ENCODE measurements at places on chromosomes 5 and 9.

DNA sequence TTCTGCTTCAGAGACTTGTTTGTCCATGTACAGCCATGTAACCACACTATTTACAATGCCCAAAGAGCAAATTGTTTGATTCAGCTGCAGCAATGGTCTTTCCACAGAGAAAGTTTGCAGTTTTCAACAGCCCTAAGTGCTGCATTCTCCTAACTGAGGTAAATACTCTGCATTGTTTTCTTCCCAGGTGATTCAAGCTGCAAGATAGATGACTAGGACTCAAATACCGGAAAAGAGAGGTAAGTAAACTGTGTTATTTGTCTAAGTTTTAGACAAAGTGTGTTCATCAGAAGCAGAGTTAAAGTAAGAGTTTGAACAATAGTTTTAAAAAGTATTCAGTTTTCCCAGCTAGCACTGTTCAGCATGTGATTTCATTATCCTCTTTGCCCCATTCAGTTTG, 1046.7 kb upstream of the C9orf72 start:
- DNase-seq: no peak

DNA sequence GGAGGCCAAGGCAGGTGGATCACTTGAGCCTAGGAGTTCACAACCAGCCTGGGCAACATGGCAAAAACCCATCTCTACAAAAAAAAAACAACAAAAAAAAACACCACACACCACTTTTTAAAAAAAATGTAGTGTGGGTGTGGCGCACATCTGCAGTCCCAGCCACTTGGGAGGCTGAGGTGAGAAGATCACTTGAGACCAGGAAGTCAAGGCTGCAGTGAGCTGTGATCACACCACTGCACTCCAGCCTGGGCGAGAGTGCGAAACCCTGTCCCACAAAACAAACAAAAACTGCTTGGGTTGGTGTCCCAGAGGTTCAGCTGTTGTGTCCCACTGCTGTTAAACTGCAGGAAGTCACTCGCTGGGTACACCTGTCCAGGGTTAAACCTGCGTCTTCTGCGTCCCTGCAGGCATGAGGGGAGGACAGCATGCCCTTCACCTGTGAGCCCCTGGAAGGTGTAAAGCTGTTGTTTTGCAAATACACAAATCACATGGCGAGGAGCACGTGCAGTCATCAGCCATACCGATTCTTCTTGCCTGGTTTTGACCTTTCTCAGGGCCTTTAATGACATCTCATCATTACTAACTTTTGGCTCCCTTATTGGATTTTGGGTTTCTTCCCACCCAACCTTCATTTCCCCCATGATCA, 29.3 kb upstream of the CLPTM1L start:
- DNase-seq: no peak

DNA sequence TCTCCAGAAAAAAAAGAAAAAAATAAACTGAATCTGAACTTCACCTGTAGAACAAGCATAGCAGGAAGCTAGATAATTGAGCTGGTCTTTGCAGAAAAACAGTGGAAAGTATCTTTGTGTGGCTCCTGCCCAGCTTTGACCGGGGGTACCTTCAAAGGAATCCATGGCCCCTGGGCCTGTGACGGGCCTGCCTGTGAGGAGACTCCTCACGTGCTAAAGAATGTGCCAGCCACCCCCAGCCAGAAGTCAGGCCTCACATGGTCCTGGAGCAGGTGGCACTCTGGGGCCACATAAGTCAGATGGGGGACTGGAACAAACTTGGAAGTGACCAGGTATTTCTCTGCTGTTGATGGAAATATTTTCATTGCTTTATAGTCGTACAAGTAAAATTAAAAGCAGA, 4.1 kb downstream of the NDUFS6 start:
- no peak for DNase-seq

- DNase-seq: peak; percentile 86
Measured at GRCh38 chr9:112844771-112845542, 45.7 kb downstream of the SLC46A2 start.

- no peak for DNase-seq
Measured at GRCh38 chr5:73558950-73559349, 6.5 kb downstream of the ANKRA2 start.

DNA sequence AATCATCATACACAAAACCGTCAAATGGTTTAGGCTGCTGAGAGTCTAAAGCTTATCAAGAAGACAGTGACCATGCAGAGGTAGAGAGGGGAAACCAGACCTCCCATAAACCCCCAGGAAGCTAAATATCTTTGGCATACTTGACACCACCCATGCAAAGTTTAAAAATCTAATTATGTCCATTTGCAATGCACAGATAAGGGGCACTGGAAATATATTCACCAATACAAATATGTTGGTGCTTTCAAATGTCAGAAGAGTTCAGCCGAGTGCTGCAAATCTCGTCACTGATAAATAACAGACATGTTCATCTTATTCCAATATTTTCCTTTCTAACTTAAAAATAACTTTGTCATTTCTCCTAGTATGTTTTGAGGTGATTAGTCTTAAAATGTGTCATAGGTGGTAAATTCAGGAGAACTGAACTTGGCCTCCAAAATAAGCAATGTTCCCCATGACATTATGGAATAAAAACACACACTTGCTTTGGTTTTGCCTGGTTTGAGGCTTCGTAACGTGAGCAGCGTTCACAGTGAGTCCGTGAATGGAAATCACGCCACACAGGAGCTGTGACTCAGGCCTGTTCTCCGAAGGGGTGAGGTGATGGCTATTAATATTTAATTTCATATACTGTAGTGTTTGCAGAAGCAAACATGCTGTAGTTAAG, 182.2 kb downstream of the AOPEP start:
- DNase-seq: peak; percentile 17

GRCh38 chr5:128241051-128241695, 157.6 kb downstream of the SLC12A2 start:
- no peak for DNase-seq

GRCh38 chr9:113186137-113186755, 34.8 kb downstream of the FKBP15 start:
- no peak for DNase-seq

DNA sequence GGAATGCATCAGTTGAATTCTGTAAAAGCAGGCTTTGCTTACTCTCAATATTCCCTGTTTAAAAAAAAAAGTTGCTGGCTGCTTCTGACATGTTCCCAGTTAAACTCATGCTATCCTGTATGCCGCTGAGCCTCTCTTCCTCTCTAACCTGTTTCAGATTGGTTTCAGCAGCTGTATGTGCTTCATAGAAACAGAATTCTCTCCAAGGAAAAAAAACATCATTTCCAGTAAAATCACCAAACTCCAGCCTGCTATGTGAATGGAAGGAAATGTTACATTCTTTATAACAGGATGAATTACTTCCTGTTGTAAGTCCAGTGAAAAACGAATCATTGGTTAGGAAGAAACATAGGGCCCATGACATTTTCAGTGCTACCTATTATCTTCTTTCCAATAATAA, 25.7 kb upstream of the KCNV2 start:
- no peak for DNase-seq

DNA sequence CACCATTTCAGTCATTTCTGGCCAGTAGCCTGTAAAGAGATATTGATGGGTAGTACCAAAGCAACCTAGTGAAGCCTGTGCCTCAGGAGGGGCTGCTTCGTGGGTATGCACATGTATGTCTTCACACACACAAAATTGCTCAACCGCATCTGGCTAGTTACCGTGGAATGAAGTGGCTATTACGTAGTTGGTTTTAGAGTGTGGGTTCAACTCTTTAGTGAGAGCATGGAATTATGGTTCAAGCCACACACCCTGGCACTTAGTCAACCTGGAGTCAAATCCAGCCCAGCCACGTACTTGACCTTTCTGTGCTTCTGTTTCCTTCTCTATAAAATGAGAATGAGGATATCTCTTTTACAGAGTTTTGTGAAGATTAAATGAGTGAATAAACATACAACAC, 174.9 kb downstream of the TTC39B start:
- DNase-seq: no peak

DNA sequence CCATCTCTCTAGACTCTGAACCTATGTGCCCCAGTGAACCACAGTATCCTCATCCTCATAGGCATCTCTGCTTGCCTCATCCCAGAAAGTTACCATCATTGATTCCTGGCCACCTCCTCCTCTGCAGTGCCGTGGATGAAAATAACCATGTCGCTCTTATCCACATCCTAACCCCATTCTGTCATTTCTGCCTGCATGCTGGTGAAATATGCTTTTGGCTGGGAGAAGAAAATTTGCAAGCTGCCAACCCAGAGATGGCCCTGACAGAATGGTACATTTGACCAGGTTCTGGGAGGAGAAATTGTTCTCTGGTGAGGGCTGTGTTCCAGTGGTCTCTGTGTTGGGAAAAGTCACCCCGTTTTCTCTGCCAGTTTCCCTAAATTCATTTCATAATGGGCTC, 149.7 kb downstream of the NMUR2 start:
- no peak for DNase-seq

DNA sequence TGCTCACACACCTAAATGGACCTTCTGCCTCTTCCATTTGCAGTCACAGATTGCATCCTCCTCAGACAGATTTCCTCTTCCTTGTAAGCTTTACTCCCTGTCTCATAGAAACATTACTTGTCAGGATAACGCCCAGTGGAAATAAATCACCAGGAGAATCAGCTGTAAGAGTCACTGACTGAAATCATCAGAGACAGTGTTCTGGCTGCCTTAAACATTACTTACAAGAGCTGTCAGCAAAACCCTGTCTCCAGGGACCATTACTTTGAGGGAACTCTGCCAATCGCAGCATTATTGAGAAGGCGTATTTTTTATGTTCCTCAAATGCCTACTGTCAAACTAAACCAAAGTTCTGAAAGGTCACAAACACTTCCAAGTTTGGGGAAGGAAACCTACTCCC, 5.9 kb downstream of the DPYSL3 start:
- no peak for DNase-seq

GRCh38 chr5:172818081-172818480, 16.0 kb upstream of the ERGIC1 start:
- no peak for DNase-seq

DNA sequence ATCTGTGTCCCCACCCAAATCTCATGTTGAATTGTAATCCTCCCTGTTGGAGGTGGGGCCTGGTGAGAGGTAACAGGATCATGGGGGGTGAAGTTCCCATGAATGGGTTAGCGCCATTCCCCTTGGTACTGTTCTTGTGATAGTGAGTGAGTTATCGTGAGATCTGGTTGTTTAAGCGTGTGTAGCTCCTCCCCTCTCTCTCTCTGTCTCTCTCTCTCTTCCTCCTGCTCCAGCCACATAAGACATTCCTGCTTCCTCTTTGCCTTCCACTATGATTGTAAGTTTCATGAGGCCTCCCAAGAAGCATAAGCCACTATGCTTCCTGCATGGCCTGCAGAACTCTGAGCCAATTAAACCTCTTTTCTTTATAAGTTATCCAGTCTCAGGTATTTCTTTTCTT, 28.8 kb downstream of the C5orf15 start:
- no peak for DNase-seq

- DNase-seq: no peak
Measured at GRCh38 chr5:67102708-67103107, 93.9 kb downstream of the CD180 start.

DNA sequence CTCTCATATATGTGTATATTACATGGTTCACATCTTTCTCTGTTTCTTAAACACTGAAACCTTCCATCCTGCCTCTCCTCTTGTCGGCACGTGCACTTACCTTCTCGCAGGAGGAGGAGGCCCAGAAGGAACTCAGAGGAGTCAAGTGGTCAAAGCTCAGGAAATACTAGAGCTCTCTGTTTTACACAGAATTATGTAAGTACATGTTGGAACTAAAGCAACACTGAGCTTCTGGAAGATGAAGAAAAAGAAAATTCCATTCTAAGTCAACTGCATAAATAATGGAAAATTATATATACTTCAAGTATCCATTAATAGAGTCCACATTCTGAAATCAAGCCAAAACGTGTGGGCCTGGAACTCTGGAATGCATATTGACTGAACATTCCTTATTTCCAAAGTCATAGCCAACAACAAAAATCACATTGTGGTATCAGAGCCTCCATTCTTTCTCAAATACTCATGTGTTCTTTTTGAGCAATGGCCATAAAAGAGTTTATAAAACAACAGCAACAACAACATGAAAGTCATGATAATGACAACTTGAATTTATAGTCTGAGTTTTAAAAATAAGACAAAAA, 121.5 kb upstream of the RAI14 start:
- DNase-seq: no peak

DNA sequence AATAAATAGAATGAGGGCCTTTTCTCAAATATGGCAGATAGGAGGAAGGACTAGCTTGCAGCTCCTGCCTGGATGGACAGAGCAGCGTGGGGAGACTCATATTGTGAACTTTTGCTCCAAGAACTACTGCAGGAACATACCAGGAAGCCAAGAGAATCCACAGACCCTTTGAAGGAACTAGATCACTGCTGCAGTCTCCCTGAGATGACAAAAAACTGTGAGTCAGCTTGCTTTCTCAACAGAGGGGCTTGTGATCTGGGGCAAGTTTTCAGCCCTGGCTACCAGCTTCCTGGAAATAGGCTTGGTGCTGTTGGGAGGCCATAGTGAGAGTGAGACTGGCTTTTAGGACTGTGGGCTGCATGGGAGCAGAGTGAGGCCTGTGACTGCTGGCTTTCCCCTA, 170.6 kb upstream of the TRIM32 start:
- DNase-seq: no peak

GRCh38 chr9:72365525-72366256, 683 bp upstream of the ZFAND5 start:
- peak; percentile 62 for DNase-seq

- DNase-seq: no peak
Measured at GRCh38 chr9:105007143-105007542, 79.2 kb upstream of the ABCA1 start.

DNA sequence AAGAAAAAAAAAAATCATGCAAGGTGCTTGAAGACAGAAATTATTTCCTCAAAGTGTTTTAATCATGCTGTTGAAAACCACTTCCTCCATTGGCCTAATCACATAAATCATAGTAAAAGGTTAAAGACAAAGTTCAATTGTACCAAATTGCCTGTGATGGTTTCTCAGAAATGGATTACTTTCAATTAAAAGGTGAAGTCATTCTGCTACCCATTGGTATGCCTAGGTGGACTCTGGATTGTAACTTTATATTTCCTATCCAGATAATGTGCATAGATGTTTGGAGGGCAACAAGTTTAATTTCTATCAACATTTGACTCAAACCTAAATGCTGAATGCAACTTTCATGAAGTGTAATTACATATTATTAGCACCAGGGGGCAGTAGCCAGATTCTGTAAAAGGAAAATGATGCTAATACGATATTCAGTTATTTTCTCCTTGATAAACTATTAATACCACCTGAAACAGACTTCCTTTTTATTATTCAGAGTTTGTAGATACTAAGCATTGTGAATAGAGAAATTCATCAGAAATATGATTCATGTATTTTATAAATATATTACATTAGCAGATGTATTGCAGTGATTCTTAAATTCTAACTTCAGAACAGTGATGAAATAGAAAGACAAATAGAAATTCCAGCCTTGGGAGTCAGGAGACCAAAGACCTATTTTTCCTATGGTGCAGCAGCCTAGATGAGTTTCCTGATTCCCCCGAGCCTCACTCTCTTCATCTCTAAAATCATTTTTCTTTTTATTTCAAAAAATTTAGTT, 148.2 kb downstream of the CAAP1 start:
- DNase-seq: no peak

GRCh38 chr9:109017493-109017892, 4.2 kb upstream of the CTNNAL1 start:
- DNase-seq: no peak
